Activated naive CD4-positive, alpha-beta T cell treated with anti-CD3 and anti-CD28 coated beads, Interleukin-2, amount 50 U/mL, for 72 hours (primary cell): ENCODE measurements at places on chromosomes 4 and X. TPM values are rescaled to one million over a fixed set of nuclear protein-coding genes. Genes with fewer than 3 reads are reported as not detected.

Gene DAPP1
- 43.3 TPM for total RNA-seq

Gene TMPRSS11B
- not detected for total RNA-seq

Gene CPZ
- total RNA-seq = not detected

Gene FAM236A
- total RNA-seq = not detected

Gene JCHAIN
- 0.68 TPM for total RNA-seq

Gene WNK3
- total RNA-seq = 0.75 TPM

DNA sequence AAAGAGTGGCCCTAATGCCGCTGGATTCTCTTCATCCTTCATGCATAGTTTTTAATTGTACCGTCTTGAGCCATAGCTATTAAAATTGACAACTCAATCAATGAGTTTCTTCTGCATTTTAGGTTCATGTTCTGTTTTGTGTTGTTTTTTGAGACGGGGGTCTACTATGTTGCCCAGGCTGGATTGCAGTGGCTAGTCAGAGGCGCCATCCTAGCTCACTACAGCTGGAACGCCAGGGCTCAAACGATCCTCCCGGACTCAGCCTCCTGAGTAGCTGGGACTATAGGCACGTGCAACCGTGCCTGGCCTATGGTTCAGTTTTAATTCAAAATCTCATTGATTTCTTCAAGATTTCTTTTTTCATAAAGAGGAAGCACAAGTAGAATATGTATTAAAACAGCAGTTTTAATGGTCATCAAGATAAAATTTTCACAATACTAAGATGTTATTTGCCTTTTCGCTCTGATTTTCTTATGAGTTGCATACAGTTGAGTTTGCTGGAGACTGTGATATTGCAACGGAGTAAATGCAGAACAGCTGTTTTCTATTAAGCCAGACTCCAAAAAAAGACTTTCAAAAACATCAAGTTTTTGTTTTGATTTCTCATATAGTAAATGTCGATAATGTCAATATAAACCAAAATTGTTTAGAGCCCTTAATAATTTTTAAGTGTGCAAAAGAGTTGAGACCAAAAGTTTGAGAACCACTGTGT lies 1.1 kb upstream of the STX18 start:
- no peak for DNase-seq

- no peak for DNase-seq
These were observed 93.8 kb downstream of the APBB2 start for GRCh38 chr4:41120297-41121217.

DNA sequence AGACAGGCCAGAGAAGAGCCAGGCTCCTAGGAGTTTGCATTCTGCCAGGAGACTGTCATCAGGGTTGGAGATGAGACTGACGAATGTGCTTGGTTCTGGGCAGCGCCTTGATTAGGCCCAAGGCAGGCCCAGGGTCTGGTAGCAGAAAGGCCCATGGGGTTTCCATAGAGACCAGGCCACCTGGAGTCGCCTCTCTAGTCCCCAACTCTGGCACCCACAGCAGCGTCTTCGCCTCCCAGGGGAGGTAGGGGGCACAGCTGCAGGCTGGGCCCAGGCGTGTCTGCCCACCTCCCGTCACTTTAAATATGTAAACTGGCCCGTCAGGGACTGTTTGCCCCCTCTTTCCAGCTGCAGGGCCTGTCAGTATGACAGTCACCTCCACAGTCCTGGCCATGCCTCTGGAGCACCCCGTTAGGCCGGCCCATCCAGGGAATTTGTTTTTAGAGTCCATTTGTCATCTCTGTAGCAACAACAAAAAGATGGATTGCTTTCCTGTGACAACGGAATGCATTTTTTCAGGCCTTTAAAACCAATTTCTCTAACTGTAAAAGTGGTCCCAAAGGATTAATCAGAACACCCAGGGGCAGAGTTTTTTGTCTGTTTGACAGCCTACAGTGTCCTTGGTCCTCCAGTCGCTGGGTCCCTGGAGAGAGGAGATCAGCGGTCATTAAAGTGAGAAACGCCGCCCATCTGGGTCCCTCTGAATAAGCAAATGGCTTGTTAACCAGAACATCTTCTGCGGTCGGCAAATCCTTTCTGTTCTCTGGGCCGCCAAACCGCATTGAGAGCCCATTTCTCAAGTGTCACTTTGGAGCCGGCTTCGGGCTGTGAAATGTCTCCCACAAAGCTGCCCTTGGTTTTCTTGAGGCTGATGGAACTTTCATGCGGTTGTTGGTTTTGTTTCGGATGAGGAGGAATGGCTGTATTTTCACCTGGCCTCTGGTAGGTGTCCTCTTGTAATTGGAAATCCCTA lies 153.0 kb upstream of the PSAPL1 start:
- DNase-seq = no peak

DNA sequence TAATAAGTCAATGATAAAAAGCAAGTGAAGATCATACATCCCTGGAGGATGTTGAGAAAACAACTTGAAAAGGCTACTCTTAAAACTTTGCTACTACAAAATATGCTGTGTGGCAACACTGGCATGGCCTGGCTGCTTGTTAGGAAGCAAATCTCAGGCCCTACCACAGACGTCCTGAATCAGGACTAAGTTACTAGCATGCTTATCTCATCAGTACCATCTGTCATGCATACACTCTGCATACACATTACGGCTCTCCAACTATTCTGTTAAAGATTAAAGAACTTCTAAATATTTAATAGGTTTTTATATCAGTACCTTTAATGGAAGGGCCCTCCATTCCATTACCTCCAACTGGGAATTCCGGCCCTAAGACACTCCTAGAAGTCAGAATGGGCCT lies 8.2 kb downstream of the PAPSS1 start:
- no peak for DNase-seq

- DNase-seq = no peak
These were observed 146.9 kb upstream of the FGF13 start for GRCh38 chrX:138858438-138858837.

- DNase-seq = no peak
These were observed 5.9 kb upstream of the TBC1D1 start for GRCh38 chr4:37884855-37885487.

DNA sequence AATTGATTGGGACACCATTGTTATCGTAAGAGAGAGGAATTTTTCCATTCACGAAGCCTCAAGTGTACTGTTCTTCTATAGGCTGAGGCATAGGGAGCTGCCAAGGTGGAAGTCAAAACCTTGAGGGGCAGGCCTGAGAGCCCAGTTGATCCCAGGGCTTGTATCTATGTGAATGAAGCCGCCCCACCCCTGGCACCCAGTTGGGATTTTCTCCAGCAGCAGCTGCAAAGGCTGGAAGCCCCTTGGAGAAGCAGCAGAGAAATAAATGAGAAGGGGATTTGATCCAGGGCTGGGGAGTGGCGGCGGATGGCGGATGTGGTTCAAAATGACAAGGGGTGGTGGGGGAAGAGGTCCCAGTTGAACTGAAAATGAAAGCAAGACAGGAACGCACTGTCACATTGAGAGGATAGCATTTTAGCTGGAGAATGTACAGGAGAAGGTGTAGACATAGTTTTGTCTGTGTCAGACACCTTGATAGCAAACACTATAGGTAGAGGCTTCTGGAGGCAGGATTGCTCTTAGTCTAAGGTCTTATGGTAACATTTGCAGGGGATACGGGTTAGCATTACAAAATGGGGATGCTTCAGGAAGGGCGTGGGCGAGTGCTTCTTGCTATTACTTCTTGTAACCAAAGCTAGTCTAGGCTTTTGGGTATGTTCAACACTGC lies 32.6 kb downstream of the DOCK11 start:
- DNase-seq = peak; percentile 67

DNA sequence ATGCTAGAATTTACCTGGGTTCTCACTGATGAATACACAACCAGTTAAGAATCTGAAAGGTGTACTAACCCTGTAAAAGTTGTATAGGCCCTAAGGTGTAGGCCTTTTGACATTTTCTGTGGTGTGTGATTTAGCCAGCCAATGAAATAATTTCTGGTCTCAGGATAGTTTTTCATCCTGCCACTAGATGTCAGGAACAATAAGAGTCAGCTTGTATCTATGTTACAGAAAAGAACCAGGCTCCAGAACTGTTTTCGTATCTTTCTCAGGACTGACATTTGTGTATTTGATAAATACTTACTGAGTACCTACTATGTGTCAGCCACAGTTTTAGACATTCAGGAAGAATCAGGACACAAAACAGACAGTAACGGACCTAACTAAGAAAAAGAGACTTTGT lies 673.6 kb upstream of the TENM3 start:
- no peak for DNase-seq

- DNase-seq = no peak
These were observed 75.4 kb downstream of the FBXW7 start for GRCh38 chr4:152460488-152460887.

- DNase-seq = no peak
These were observed 54.5 kb upstream of the CHRNA9 start for GRCh38 chr4:40280586-40280985.
